Suprapubic skin (tissue), 4 donors: ENCODE measurements at places on chromosomes 6 and 20.
A peak's percentile ranks its signal among the peaks of the same experiment; 100 is the strongest.

GRCh38 chr6:44086931-44087574, 40.2 kb downstream of the MRPL14 start:
- DNase-seq, result no peak

DNA sequence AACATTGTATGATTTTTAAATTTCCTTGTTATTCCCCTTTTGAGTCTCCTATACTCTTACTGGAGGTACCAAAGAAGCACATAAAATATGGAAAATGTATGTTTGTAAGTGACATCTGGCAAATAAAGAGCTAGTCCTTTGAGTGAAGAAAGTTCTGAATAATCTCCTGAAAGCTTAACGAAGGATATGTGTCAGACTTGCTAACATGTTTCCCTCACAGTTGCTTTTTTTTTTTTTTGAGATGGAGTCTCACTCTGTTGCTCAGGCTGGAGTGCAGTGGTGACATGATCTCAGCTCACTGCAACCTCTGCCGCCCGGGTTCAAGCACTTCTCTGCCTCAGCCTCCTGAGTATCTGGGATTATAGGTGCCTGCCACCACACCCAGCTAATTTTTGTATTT, 63.6 kb downstream of the STK4 start:
- no peak for DNase-seq

GRCh38 chr6:129604321-129604720, 105.7 kb downstream of the ARHGAP18 start:
- no peak for DNase-seq

GRCh38 chr6:52454556-52454955, 34.4 kb downstream of the EFHC1 start:
- no peak for DNase-seq

GRCh38 chr20:43046966-43047365, 142.7 kb downstream of the PTPRT start:
- no peak for DNase-seq

DNA sequence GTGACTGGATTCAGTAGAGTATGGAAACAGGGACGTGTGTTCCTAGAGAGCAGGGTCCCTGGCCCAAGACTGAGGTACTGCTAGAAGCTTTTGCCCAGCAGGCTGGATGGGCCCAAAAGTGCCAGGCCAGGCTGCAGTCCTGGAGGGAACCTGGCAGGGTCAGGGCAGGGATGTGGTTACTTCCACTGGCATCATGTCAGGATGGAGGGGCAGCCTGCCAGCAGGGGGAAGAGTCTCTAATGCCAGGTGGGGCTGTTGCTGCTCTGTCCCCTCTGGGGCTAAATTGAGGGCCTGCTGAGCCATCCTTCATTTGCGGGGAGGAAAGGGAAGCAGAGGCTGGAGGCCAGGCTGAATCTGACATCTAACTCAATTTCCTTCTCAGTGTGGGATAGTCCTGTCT, 17.2 kb downstream of the ZDHHC14 start:
- DNase-seq, result no peak

GRCh38 chr6:113146878-113147277, 710.3 kb upstream of the MARCKS start:
- no peak for DNase-seq

DNA sequence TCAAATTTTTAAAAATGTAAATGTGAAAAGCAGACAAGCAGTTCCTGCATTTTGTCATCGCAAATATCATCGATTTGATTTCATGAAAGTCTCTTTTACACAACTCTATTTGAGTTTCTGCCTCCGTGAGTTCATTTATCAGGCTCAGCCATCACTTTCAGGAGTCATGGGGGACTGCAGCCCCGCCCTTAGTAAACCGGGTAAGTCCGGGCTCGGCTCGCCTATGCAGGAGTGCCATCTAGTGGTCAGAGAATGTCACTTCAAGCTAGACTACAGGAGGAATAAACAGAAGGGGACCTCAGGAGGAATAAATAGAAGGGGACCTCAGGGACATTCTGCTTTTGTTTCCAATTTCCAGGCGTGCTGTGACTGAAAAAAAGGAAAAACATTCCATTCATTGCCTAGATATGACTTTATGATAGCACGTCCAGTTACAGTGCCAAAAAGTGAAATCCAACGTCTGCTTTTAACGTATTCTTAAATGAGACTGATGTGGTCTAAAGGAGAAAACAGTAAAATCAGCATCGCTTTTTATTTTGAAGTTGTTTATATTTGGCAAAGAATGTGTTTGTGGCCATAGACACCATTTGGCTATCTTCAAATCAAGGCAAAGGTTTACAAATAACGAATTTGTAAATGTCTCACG, 333.9 kb downstream of the HACE1 start:
- DNase-seq, result peak; percentile 81

- no peak for DNase-seq
Observed at GRCh38 chr6:122495612-122496011, 24.0 kb upstream of the SERINC1 start.

GRCh38 chr6:148240461-148240840, 102.2 kb upstream of the SASH1 start:
- DNase-seq, result no peak

- DNase-seq, result no peak
Observed at GRCh38 chr6:113331021-113331420, 526.1 kb upstream of the MARCKS start.

DNA sequence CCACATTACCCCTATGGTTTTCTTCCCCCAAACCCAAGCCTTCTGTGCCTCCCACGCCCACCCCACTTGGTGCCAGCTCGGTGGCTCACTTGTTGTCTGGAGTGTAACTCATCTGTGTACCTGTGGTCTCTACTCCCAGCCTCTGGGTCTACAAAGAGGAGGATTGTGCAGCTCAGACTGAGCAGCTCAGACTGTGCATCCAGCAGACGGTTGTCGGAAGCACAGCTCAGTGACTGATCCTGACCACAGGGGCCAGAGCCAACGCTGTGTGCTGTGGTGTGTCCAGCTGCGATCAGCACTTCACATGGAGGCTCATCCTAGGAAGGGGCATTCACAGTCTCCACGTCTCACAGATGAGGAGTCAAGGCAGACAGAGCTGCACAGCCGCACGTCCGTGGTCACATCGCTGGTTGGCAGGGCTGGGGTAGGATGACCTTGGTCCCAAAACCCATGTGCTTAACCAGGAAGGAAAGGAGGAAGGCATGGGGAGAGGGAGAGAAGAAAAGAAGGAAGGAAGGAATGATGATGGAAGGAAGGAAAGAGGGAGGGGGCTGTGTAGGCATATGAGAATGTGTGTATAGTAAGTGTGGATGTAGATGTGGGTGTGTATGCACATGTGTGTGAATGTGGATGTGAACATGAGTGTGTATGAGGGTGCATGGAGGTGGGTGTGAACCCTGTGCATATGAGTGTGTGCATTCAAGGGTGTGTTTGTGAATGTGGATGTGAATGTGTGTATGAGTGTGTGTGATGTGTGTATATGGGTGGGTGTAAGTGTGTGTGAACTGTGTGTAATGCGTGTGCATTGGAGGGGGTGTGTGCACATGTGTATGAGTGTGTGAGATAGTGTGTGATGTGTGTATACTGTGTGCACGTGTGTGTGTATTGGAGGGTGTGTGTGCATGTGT, 28.2 kb upstream of the STX16 start:
- no peak for DNase-seq

- no peak for DNase-seq
Observed at GRCh38 chr6:29853245-29853644, 25.6 kb downstream of the HLA-G start.

GRCh38 chr6:105135907-105136430, 43.8 kb downstream of the POPDC3 start:
- no peak for DNase-seq

- no peak for DNase-seq
Observed at GRCh38 chr20:18524646-18525045, 16.9 kb downstream of the SEC23B start.

DNA sequence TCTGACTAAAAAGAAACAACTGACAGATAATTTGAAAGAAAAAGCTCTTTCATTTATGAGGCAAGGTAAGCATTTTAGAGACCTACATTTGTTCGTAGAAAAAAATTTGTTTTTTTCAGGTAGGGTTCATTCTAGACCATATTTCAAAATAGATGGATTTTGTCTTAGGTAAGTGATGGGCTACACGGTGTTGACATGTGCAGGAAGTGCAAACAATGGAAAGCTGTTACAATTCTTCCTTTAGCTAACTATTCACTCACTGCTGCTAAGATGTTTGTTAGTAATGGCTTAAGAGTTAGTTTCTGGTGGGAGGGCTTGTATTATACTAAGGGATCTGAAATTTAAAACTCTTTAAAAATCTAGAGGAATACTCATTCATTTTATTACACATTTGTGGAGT, 96.7 kb downstream of the CD109 start:
- no peak for DNase-seq

DNA sequence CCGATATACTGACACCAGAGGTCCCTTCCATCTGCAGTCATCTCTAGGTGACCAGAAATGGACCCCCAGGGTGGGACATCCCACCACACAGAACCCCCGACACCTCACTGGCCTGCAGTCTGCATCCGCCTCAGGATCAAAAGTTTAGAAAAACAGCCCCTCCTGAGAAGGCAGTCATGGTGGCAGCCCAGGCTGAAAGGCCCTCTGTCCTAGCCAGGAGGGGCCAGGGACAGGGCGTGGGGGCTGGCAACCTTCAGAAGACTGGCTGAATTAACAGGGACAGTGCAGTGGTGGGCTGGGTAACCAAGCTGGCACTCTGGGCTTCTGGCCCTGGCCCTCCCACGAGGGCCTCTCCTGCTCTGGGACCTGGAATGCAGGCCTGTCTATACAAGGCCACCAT, 34.3 kb upstream of the MDFI start:
- peak; percentile 49 for DNase-seq

DNA sequence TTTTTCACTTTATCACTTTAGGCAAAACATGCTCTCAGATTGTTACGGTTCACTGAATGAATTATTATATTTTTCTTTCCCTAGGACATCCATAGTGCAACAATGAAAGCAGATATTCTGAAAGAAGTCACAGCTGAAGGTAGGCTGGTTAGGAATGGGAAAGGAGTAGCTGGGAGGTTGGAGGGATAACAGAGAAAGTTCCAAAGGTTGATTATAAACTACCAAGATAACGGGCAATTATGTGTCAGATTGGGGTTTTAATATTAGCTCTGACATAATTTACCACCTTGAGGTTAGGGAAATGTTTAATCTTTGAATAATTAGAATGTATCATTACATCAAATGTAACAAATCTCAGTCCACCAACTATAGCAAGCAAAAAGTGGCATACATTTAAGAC, 96.5 kb downstream of the HTR1B start:
- no peak for DNase-seq

- DNase-seq, result no peak
Observed at GRCh38 chr20:48648482-48649051, 179.2 kb downstream of the PREX1 start.

GRCh38 chr6:167506443-167507301, 181.8 kb downstream of the TTLL2 start:
- DNase-seq, result no peak

DNA sequence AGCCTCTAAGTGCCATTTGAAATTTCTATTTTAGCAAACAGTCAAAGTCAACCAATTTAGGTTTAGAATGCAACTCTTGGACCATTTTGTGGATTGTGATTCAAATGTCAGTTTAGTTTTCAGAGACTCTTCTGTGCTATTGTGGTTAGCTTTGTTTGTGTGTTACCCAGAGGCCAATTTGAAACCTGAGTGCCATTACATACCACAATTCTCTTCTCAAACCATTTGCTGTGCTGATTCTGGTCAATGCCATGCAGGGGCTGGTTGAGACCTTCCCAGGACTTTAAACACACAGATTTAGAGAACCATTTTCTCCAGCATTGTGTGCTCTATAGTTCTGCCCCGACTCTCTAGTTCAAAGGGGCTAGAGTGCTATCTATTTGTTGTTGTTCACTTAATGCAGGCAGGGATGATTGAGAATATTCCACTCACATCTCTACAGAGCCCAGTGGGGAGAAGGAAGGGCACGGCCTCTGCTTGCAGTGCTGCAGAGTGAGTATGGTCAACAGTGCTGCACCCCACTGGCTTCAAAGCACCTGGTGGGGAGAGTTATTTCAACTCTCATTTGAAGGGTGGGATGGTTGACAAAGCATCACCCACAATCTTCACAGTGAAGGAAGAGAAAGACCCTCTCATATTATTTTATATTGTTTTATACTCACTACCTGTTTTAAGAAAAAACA, 738.2 kb downstream of the COL12A1 start:
- DNase-seq, result no peak

DNA sequence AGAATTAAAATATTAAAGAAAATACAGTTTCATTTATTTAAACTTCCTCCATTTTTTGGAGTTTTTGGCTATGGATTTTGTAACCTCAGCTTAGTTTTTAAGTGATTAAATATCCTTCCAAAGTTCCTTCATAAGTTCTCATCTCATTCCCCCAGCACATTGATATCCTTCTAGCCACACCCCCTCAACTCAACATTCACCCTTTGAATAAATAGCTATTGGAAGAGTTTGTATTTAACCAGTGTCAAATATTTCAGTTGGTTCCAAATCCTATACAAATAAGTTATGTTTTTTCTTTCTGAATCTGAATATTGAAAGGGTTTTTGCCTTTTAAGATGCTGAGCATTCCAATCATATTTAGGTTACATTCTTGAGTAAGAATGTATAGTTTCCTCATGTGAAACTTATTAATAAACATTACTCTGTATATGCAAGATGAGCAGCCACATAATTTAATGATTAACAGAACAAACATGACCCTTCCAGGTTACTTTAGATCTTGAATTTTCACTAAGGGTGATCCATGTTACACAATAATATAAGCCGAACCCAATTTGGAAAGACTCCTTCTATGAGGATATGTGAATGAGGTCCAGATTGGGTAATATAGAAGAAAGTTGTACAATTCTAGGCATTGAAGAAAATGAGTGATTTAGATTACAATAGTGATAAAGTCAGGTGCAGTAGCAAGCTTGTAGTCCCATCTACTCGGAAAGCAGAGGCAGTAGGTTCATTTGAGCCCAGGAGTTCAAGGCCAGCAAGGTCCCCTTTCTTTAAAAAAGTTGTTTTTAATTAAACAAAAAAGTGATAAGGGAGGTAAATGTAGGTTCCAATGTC, 13.6 kb downstream of the GLYATL3 start:
- no peak for DNase-seq

- DNase-seq, result no peak
Observed at GRCh38 chr20:20410678-20411077, 42.8 kb downstream of the INSM1 start.

- DNase-seq, result no peak
Observed at GRCh38 chr6:53979468-53980067, 131.7 kb upstream of the MLIP start.

DNA sequence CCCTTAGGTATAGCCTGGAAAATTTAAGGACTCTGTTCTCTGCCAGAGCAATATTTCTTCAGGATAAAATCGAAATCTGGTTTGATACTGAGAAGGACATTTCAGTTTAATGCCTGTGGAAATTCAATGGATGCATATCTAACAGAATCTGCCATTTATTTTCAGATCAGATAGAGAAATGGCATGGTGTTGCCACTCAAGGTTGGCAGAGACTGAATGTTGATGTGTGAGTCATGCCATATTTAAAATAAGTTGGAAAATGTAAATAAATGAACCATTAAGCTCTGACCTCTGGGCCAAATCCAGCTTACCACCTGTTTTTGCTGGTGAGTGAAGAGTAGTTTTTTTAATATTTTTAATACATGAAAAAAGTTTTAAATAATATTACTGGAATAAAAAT, 594.6 kb downstream of the DOK5 start:
- DNase-seq, result no peak
